ENCODE measurements at places on chromosomes 7 and 10.

GRCh38 chr7:131170440-131171271 is 157.0 kb upstream of the MKLN1 start:
- no peak for DNase-seq

- DNase-seq, result no peak
Measured at GRCh38 chr7:22452142-22452959, 47.6 kb downstream of the STEAP1B start.

DNA sequence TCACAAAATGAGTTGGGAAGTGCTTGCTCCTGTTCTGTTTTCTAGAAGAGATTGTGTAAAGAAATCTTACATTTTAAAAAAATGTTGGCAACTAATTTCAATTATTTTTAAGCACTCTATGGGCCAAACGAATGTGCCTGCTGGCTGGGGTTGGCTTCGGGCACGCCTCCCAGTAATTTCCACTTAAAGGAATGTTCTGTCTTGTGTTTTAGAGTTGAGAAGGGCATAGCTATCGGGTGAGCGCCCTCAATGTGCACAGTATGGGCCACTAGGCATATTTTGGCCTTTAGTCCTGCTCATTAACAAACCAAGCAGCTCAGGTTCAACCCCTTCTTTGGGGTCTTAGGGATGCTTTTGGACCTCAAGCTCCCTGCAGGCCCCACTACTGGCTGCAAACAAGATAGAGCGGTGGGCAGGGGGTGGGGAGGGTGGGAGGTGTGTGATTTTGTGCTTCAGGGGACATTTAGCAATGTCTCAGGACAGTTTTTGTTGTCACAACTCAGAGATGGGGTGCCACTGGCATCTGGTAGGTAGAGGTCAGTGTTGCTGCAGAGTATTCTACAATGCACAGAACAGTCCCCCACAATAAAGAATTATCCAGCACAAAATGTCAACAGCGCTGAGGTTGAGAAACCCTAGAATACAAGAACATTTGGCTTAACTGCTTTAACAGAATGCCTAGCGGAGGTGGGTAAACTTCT is 40.7 kb downstream of the TACC2 start:
- no peak for DNase-seq

DNA sequence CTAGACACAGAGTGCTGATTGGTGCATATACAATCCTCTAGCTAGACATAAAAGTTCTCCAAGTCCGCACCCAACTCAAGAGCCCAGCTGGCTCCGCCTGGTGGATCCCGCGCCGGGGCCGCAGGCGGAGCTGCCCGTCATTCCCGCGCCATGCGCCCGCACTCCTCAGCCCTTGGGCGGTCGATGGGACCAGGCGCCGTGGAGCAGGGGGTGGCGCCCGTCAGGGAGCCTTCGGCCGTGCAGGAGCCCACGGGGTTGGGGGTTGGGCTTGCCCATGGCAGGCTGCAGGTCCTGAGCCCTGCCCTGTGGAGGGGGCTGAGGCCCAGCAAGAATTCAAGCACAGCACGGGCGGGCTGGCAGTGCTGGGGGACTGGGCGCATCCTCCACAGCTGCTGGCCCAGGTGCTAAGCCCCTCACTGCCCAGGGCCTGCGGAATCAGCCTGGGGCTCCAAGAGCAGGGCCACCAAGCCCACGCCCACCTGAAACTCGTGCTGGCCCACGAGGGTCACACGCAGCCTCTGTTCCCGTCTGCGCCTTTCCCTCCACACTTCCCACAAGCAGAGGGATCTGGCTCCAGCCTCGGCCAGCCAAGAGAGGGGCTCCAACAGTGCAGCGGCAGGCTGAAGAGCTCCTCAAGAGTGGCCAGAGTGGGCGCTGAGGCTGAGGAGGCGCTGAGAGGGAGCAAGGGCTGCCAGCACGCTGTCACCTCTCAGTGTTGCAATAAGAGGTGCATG is 604.2 kb upstream of the POM121L12 start:
- DNase-seq, result no peak

- DNase-seq, result no peak
Measured at GRCh38 chr7:137996386-137996851, 5.5 kb downstream of the CREB3L2 start.

DNA sequence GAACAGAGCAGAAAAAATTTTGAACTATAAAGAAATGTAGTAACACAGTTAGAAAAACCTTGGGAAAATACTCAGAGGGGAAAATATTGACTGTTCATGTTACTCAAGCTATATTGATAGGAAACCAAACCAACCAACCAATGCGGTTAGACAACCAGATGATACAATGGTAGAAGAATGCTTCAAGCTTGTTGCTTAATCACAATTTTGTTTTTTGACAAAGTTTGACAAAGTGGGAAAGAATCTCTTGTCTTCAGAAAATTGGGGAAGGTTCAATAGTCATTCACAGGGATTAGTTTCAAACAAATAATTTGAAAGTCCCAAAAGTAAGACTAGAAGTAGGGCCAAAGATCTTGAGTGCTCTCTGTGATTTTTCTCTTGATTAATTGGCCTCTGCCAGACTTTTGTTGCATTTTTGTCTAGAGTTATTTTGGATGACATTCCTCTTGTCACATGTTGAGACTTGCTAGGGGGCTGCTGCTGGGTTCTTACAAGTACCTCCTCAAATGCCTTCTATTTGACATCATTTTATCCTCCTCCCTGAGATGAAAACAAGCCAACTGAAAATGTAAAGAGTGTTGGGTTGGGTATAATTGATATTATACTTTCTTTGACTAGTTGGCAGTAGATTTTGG is 233.1 kb upstream of the PHYHIPL start:
- no peak for DNase-seq

DNA sequence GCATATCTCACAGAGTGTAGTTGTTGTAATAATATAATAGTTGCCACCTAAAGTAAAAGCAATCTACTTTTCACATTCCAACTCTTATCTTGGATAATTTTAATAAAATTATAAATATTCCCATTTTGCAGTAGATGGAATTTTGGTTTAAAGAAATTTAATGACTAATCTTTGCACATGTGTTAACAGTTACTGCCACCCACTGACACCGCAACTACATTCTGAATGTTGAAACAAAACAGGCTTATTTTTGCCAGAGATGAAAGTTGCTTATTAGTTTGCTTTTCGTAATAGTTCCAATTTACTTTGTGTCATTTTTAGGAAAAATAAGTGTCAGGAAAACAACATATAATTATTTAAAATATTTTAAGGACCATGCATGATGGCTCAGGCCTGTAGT is 557.5 kb upstream of the PCDH15 start:
- DNase-seq, result no peak

DNA sequence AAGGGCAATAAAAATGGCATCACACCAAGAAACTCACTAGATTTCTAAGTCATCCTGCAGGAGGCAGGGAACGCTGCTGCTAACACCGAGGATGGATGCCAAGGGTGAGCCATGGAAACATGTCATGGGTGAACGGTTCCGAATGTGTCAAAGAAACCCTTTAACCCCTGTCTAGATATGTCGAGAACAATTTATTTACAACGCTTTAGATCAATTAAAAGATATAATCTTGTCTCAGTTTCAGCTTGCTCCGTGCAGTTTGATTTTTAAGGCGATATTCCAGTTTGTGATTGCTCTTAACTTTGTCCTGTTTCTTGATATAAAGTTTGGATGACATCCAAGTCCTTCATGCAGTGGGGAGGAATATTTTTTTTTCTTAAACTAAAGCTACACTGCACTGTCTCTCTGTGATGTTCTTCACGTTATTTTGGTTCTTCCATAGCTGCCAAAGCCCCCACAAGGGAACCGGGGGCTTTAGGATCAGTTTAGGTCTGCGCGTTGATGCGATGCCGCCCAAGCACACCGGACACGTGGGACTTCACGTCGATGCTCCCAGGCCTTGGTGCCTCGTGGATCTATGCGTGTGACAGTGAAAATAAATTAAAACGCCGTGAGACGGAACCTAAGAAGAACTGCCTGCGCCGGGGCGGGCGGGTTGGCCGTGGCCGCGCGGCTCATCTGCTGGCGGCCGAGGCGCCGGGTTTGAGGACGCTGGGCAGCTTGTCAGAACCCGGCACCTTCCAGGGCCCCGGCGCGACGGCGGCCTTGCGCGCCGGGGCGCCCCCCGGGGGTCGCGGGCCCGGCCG is 220.3 kb downstream of the PHTF2 start:
- DNase-seq, result no peak

DNA sequence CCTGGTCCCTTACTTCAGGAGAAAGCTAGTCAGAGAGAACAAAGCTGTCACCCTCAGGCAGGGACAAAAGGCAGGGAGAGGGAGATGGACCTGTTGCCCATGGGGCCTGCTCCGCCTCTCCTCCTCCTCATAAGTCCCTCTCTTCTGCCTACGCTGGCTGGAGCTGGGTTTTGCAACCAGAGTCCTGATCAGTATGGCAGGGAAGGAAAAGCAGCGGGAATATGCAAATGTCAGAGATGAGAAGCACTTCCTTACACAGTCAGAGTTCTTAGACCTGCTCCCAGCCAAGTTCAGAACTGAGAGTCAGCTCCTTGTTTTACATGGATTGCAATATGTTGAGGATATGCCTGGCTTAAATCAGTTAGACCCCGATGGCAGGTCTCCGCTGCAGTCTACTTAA is 231.1 kb downstream of the ADAM12 start:
- DNase-seq, result no peak

- DNase-seq, result no peak
Measured at GRCh38 chr10:6171881-6172695, 30.6 kb upstream of the PFKFB3 start.

- DNase-seq, result no peak
Measured at GRCh38 chr7:40499718-40500117, 364.9 kb downstream of the SUGCT start.

GRCh38 chr7:30428246-30429155 is 50.1 kb downstream of the NOD1 start:
- DNase-seq, result no peak

- DNase-seq, result no peak
Measured at GRCh38 chr10:125159486-125159931, 854 bp downstream of the CTBP2 start.

DNA sequence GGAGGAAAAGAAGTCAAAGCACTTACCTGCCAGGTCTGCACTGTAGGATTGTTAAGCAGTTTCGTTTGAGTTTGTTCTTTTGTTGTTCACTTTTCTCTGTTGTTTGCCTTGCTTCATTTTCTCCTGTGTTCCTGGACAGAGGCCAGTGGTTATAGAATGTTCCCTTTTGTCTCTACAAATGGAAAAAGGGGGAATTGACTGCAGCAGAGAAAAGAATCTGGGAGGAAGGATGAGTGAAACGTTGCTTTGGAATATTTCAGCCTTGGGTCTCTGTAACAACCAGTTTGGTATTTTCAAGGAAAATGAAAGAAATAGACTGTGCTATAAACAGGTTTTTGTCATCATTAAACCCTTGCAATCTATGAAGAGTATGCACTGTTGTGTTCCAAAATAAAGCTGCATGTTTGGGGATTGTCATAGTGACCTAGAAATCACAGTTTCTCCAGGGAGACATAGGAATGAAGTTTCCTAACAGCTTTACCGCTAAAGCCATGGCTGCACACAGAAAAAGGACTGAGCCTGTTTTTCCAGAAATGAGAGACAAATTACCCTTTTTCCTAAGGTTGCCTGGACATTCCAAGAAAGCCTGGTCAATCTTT is 60.8 kb upstream of the HABP2 start:
- DNase-seq, result no peak

GRCh38 chr7:121167971-121168370 is 160.8 kb upstream of the WNT16 start:
- DNase-seq, result no peak

DNA sequence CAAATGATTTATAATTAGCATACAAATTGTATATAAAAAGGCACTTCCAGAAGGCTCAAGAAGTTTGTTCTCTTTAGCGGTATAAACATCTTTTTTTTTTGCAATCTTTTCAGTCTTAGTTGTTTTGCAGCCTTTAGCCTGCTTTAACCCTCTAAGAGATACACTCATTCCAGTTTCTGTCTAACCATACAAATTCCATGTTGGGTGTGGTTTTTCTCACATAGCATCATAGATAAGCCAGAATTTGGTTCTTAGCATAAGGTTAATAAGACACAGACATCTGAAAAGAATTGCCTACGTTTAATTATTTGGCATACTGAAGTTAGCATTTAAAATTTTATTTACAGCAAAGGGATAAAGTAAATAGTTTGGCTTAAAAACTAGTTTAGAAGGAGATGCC is 92.5 kb upstream of the NPVF start:
- no peak for DNase-seq

- DNase-seq, result peak; percentile 82
Measured at GRCh38 chr10:17023386-17024298, 106.0 kb downstream of the CUBN start.

DNA sequence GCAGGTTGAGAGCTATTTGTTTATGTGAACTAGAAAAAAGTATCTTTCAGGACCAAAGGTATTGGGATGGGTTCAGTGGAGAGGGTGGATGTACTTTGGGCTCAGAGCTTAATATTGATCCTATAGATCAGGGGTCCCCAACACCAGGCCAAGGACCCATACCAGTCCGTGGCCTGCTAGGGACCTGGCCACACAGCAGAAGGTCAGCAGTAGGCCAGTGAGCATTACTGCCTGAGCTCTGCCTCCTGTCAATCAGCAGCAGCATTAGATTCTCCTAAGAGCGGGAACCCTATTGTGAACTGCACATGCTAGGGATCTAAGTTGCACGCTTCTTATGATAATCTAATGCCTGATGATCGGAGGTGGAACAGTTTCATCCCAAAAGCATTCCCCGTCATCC is 115.8 kb upstream of the WDR11 start:
- no peak for DNase-seq
